ENCODE measurements at places on chromosomes 16 and 17. TPM values are rescaled to one million over a fixed set of nuclear protein-coding genes. Genes with fewer than 3 reads are reported as not detected.

PKMYT1 gene
- 97.7 TPM for total RNA-seq

CA7 gene
- not detected for total RNA-seq

SLC16A6 gene
- total RNA-seq, result 0.64 TPM

KRT14 gene
- not detected for total RNA-seq

RSKR gene
- total RNA-seq, result 25.5 TPM

OR1F1 gene
- not detected for total RNA-seq

EVI2A gene
- 11.7 TPM for total RNA-seq

CMTM2 gene
- 1.3 TPM for total RNA-seq

KRT20 gene
- total RNA-seq, result not detected

STAC2 gene
- total RNA-seq, result not detected

ITFG1 gene
- total RNA-seq, result 8.4 TPM

MAF gene
- total RNA-seq, result 375 TPM

RGS9 gene
- total RNA-seq, result 7.5 TPM

PHOSPHO1 gene
- not detected for total RNA-seq

CDT1 gene
- 96.6 TPM for total RNA-seq

GRCh38 chr16:4700997-4701743, 7.8 kb downstream of the NUDT16L1 start:
- no peak for ATAC-seq

- ATAC-seq, result no peak
Measured at GRCh38 chr17:36705283-36705795, 104.0 kb downstream of the MRM1 start.

DNA sequence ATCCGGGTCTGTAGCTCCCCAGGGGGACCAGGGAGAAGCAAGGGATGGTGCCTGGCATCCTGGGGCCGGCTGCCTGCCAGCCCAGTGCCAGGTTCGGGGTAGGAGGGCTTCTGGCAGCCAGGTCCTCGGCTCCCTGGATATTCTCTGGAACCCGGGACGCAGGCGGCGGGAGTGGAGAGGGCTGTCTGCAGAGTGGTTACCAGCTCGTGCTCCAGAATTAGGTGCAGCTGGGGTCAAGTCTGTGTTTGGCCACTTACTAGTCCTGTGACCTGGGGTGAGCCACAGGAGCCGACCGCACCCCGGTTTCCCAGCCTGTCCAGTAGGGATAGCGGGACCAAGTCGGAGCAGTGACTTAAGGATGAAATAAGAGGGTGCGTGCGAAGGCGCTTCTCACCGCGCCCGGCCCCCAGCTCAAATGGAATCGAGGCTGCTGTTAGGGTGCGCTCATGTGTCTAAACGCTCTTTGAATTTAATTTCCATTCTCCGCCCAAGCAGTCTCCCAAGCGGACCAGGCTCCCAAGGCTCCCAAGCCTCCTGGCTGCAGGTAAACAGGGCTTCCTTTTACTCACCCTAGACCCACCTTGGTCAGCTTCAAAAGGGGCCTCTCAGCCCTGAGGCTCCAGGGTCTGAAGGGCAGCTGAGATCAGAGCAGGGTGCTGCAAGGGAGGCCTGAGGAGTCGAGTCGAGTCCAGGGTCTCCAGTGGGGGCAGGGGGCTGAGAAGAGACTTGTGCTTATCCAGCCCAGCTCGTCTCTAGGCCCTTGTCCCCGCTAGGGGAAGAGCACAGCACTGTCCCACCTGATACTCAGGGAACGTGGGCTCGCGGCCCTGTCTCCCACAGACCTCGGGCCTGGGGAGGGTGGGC, 28.3 kb upstream of the ZNF469 start:
- ATAC-seq, result no peak

GRCh38 chr16:86994651-86995171, 322.5 kb downstream of the C16orf95 start:
- no peak for ATAC-seq

- no peak for ATAC-seq
Measured at GRCh38 chr16:55255733-55256282, 68.2 kb upstream of the IRX6 start.

GRCh38 chr16:54233615-54234014, 53.0 kb downstream of the IRX3 start:
- no peak for ATAC-seq

GRCh38 chr17:77636835-77637817, 321.4 kb upstream of the TNRC6C start:
- no peak for ATAC-seq

GRCh38 chr17:34182036-34182803, 72.9 kb upstream of the CCL2 start:
- no peak for ATAC-seq

DNA sequence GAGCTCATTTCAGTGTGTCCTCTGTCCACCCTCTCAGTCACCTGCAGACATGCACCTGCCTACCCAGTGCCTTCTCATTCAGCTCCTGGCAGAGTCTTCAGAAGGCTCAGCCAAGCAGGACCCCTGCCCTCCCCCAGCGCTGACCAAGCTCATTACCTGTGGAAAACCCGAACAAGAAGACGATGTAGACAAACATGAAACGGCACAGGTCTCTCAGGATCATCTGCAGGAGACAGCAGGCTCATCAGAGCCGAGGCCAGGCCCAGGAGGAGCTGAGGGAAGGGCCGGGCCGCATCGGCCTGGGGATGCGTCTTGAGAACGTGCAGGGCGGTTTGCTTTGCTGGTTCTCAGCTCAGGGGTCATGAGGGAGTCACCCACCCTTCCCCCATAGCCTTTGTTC, 19.4 kb upstream of the TRPV3 start:
- no peak for ATAC-seq

DNA sequence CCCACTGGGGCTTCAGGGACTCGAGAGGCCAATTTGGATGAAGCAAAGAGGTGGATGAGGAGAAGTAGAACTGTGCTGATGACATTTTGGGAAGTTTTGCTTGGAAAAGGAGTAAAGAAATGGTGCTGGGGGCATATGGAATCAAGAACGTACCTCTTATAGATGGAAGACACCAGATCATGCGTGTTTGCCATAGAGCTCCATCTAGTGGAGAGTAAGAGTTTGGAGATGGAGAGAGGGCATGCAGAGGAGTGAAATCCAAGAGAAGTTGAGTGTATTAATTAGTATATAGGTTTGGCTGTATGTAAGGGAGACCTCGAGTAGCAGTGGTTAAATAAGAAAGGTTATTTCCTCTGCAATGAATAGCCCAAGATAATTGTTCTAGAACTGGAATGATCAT, 56.0 kb downstream of the SHISA6 start:
- no peak for ATAC-seq

GRCh38 chr17:79541056-79541850, 69.6 kb downstream of the RBFOX3 start:
- no peak for ATAC-seq

- ATAC-seq, result no peak
Measured at GRCh38 chr16:3998793-3999478, 117.3 kb downstream of the ADCY9 start.

GRCh38 chr16:87762071-87762571, 3.7 kb downstream of the KLHDC4 start:
- no peak for ATAC-seq

- ATAC-seq, result no peak
Measured at GRCh38 chr17:62666801-62667591, 39.5 kb downstream of the MRC2 start.

- peak; percentile 29 for ATAC-seq
Measured at GRCh38 chr17:66829386-66829864, 5.5 kb upstream of the CACNG5 start.

GRCh38 chr17:43018008-43018853, 4.0 kb downstream of the VAT1 start:
- ATAC-seq, result no peak

DNA sequence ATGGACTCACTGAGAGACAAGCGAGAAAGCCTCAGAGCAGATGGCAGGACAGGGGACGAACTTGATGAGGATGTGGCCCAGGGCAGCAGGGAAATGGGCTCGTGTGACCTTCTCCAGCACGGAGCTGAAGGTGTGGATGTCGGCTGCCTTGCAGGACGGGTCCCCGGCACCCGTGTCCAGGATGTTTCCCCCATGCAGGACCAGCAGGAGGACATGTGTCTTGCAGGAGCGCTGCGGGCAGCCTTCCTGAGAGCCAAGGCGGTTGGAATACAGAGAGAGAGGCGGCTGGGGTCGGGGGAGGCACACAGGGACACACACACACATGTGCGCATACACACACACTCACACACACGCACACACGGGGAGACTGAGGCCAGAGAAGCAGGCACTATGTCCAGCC, 39.3 kb downstream of the PIMREG start:
- ATAC-seq, result no peak

GRCh38 chr17:80023481-80024205, 12.0 kb downstream of the TBC1D16 start:
- no peak for ATAC-seq

- ATAC-seq, result no peak
Measured at GRCh38 chr16:21656795-21657768, 4.7 kb upstream of the IGSF6 start.

- ATAC-seq, result no peak
Measured at GRCh38 chr17:4331614-4332013, 34.9 kb downstream of the UBE2G1 start.

DNA sequence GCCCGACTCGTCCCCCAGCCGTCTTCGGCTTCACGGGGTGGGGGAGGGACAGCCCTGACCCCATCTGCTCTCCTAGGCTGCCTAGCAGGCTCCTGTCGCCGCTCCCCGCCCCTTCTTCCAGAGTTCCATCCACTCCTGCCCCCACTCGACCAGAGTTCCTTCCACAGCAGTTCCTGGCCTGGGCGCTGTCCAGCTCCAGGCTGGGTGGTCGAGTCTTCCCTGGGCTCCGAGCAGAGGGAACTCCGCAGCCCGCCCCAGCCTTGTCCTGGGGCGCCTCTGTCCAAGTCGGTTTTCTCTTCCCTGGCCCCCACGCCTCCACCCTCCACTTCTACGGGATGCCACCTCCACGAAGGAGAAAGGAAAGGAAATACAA, 1.4 kb downstream of the PYY start:
- no peak for ATAC-seq

DNA sequence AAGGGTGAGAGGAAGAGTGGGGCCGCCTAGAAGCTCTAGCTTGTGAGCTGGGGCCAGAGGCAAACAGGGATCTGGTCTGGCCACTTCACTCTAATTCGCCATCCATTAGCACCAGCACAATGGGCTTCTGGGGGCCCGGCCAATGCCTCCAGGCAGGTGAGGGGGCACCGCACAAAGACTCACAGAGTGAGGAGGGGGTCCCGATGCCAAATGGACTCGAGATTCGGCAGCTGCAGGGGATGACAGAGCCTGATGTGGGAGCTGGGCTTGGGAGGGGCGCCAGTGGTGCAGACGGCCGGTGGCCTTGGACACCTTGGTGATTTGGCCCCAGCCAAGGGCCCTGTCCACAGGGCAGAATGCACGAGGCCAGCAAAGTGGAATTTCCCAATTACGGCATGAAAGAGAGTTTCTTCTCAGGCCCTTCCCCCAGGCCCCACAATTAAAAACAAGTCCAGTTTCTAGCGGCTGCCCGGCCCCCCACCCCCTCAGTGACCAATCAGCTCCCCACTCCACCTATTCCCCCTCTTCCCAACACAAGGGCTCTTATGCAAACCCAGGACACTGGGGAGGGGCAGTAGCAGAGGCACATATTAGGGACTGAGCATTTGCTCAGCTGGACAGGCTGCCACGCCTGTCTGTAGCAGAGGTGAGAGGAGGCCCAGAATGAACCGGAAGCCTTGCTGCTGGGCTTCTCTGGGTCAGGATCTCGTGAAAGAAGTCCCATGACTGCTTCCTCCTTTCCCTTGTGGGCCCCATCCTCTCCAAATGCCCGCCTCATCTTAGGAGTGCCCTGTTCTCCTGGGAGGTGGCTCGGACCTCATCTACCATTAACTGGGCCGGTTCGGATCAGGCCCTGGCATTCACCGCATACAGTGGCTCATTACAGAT, 39.4 kb upstream of the MTSS2 start:
- no peak for ATAC-seq

- ATAC-seq, result no peak
Measured at GRCh38 chr16:50002190-50002589, 22.8 kb upstream of the CNEP1R1 start.

- no peak for ATAC-seq
Measured at GRCh38 chr17:46024590-46024989, 25.5 kb downstream of the STH start.

DNA sequence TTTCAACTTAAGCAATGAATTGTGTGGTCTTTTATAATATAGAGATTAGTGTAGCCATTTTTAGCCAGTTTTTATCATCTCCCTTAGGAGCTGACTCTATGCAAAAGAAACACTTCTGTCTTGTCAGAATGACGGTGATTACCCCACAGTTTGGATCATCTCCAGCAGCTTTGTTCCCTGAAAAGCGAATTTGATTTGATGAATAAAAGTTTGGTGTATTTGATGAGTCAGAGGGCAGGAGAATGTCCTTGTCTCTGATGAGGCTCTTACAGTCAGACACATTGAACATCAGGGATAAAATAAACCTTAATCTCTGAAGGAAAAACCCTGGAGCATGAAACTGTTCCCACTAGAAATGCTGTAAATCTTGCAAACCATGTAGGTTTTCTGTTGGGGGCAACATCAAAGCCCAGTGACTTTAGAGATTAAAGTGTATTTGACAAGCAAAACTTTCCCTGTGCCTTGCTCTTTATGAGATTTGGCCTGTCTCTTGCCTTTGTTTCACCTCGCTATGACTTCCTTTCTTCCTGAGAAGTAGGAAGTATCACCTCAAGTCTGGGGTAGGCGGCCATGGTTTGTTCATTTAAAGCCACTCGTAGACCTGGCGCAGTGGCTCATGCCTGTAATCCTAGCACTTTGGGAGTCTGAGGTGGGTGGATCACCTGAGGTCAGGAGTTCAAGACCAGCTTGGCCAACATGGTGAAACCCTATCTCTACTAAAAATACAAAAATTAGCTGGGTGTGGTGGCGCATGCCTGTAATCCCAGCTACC, 209.3 kb downstream of the FTO start:
- ATAC-seq, result no peak

DNA sequence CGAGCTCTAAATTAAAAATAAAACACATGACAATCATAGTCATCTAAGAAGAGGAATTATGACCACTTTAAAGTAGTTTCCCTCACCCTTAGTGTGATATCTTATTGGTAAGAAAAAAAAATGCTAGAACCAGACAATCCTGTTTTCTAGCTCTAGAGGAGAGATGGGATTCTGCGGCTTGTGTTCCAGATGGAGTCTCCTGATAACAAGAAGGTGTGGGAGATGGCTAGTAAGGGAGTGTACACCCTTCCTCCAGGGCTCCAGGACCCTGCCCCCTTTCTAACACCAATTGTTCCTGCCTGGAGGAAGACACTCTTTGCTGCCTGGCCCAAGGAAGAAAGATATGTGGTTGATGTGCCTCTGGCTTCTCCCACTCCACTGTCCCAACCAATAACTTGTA, 68.8 kb upstream of the FBXO47 start:
- ATAC-seq, result no peak

GRCh38 chr16:82772215-82772614, 145.4 kb downstream of the CDH13 start:
- ATAC-seq, result no peak
